ENCODE measurements at places on chromosomes 2 and 18.

DNA sequence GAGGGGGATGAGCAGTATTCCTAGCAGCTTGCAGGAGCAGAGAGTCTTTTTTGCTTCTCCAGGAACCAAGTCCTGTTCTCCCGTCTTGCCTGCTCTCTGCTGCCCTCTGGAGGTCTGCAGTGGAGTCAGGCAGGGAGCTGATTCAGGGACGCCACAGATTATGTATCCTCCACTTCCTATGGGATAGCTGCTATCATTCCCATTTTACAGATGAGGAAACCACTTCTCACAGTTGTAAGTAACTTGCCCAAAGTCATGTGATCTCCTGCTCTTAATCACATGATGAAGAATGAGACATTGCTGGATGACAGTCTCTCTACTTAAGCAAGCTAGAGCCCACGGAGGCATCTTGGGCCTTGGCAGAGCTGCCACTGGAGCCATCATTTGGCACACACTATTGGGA lies 8.3 kb downstream of the SLC4A5 start:
- DNase-seq = peak; percentile 70

- DNase-seq = no peak
Measured at GRCh38 chr2:43444989-43445645, 150.7 kb downstream of the THADA start.

DNA sequence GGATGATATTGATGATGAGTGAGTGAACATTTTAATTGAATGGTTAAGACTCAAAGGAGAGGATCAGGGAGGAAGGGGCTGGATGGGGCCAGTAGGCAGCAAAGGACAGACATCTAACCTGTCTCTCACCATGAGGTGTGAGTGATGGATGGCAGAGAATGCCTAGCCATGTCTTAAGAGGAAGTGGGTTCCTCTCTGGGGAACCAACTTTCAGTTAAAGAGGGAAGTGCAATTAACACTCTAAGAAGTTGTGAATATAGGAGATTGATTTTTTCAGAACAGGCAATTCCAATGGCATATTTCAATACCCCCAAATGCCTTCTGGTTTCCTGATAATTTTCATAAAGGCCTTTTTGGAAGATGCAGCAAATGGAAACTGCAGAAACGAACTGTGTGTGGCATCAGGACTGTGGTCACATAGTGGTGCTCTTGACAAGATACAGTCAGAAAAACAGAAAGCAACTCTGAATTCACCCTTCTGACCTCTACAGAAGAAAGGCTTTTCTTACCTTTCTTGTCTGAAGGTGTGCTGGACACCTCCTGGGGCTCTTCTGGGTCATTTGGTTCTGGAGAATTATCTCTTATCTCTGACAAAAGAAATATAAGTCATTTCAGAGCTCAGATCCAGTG lies 10.2 kb downstream of the SP110 start:
- peak; percentile 24 for DNase-seq

DNA sequence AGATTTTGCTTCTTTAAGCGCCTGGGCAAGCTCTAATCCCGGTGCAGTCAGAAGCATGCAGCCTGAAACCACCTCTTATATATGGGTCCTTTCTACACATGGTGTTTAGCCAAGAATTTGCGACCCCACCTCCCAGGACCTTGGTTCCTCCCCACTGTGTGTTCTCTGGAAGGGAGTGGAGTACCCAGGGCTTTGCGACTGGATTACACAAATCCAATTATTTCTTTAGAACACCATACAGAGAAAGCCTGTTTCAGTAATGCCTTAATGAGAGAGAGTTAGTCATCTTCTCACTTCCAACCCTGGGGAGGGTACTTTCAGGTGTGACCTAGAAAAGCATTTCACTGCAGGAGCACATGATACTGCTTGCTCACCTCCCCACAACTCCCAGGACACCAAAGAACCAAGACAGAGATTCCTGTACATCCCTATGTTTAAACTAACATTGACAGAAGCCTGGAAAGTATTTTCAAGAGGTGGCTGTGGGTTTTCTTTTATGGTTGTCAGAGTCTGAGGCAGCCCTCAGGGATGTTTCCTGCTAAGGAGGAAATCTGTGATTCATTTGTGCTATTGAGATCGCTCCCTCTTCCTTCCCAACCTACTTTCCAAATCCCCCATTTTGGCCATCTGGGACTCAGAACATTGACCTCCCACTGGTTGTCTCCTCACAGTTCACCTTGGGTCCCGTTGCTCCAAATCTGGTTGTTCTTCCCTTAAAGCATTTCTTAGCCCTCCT lies at the start of gene CAPN14:
Gene CAPN14, minus strand, starts transcription at position 51 of the 736 bp plus-strand sequence. CDS start 12,068 bp downstream, outside the sequence.
- no peak for DNase-seq

GRCh38 chr2:236553522-236553921 lies 16.1 kb upstream of the ACKR3 start:
- DNase-seq = no peak

DNA sequence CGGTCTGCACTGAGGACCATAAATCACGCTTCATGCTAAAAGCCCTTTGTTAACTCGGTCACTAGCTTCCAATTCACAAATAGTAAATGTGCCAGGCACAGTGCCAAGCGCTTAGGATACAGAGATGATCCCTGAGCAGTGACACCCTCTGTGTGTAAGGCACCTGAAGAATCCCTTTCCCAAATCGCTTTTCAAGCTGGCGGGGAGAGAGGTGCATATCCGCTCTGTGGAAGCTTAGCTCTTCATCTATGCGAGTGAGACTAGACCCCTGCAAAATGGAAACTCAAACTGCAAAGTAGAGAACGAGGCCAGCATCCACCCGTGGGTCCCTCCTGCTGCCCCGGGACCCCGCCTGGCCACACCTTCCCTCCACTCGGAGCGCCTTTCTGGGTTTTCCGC lies 2.4 kb downstream of the PIEZO2 start:
- DNase-seq = no peak

All from CD4-positive, alpha-beta T cell treated with Interleukin-4 for 1 hour (primary cell).